ENCODE measurements at places on chromosomes 7 and 10. TPM values are rescaled to one million over a fixed set of nuclear protein-coding genes. Genes with fewer than 3 reads are reported as not detected.

DNA sequence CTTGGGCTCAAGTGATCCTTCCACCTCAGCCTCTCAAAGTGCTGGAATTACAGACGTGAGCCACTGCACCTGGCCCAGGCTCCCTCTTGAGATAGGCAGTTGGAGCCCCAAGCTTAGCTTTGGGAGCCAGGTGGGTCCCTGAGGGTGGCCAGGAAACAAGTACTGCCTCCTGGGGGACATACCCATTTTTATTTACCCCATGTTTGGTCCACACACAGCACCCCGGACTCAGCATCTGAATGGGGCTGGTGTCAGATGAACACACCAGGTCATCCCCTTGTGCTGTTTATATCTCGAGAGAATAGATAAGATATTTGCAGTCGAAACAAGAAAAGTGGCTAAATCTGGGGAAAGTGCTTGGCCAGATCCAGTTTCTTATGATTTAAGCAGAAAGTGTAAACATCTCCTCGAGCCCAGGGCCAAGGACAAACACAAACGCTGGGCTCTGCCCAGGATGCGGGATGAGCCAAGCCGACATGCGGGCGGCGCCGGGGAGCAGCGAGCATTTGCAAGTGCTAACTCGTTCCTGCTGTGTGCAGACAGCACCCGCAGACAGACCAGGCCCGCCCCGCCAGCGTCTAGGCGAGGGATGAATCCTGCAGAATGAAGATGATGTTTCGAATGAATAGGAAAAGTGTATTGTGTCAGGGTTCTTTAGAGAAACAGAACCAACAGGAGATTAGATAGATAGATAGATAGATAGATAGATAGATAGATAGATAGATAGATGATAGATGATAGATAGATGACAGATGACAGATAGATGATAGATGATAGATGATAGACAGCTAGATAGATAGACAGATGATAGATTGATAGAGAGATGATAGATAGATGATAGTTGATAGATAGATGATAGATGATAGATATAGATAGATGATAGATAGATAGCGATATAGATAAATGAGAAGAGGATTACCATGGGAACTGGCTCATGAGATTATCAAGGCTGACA lies 44.4 kb upstream of the OCM2 start:
- DNase-seq: no peak

DNA sequence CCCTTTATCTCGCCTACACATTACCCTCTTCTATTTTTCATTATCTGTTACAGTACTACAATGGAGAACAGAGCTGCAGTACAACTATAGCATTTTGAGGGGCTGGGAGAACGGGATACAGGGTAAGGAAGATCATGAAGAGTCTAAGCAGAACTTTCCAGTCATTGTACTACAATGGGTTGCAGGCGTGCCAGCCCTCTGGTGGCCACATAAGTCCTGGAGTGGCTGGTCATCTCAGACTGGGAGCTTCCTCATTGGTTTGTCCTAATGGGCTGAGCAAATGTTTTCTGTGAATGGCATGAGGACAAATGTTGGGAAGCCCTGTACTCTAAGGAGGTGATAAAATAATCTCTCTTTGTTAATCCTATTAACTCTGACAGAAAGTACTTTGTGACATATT lies 33.0 kb downstream of the TMEM106B start:
- DNase-seq: no peak

DNA sequence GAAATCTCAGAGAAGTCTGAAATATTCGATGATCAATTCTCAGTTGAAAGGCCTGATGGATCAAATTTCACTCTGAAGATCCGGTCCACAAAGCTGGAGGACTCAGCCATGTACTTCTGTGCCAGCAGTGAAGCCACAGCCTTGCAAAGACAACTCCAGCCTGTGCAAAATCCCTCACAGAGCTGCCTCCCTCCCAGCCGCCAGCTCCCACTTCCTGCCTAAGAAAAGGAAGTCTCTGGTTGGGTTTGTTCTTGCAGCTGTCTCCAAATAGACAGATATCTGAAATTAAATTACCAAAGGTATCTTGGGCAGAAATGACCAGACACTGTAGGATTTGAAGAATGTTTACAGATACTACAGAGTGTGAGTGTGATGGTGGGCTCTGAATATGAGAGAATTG lies 43.4 kb upstream of the PRSS58 start:
- DNase-seq: no peak

- DNase-seq: no peak
Measured at GRCh38 chr10:30111340-30112022, 52.1 kb upstream of the JCAD start.

DNA sequence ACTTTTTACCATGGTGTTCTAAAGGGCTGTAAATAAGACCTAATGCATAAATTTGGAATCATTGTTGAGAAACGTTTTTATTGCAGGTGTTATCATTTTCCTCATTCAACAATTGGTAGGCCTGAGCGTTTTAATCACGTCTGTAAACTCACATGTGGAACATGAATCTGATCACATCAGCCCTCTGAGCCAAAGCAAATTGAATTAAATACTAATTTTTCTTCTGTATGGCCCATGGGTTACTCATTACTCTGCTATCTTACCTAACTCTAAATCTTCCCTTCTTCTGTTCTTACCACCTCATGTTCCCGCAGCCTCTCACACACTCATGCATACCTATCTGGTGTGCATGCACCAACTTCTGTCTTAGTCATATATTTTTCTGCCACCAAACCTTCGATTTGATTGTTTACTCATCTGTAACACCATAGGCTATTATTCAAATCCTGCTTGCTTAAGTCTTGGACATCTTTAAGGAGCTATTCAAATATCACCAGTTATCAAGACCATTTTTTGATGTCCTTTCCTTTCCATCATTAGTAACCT lies 82.3 kb downstream of the NXPH1 start:
- DNase-seq: no peak

DNA sequence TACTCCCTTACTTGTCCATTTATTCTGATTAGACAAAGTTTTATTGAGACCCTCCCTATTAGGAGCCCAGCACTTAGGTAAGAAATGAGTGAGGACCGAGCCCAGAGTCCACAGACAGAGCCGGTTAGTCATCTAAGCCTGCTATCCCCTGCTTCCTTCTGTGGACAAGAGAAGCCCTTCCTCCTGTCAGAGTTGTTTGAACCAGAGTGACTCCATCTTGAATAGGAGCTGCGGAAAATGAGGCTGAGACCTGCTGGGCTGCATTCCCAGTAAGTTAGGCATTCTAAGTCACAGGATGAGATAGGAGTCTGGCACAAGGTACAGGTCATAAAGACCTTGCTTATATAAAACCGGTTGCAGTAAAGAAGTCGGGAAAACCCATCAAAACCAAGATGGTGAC lies 109.1 kb downstream of the CPXM2 start:
- DNase-seq: no peak

DNA sequence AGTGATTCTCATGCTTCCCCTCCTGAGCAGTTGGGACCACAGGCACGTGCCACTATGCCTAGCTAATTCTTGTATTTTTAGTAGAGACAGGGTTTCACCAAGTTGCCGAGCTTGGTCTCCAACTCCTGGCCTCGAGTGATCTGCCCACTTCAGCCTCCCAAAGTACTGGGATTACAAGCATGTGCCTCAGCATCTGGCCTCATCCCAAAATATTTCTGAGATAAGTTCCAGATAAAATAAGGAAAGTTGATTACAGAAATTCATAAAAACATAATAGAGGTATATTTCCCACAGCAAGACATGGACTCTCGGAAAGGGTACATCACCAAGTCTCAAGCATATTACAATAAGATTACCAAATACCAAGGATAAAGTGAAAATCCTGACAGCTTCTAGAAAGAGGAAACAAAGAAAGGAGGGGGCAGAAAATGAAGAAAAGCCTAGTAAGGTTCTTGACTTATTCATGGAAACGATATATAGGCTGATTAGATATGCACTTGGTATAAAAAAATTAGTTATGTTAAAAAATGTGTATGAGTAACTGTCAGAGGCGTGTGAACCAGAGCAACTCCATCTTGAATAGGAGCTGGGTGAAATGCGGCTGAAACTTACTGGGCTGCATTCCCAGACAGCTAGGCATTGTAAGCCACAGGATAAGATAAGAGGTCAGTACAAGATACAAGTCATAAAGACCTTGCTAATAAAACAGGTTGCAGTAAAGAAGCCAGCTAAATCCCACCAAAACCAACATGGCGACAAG lies 35.0 kb downstream of the IQUB start:
- DNase-seq: no peak

- DNase-seq: no peak
Measured at GRCh38 chr10:19164461-19164860, 115.9 kb downstream of the MALRD1 start.

- DNase-seq: no peak
Measured at GRCh38 chr7:33979807-33980355, 74.5 kb downstream of the BMPER start.

- DNase-seq: no peak
Measured at GRCh38 chr7:78529392-78529791, 730.8 kb downstream of the PHTF2 start.

GRCh38 chr10:124697837-124698544 lies 46.2 kb downstream of the FAM53B start:
- no peak for DNase-seq

The OPALIN gene
- not detected for total RNA-seq
